NK-92 treated with Interleukin-12 subunit alpha and Interleukin-12 subunit beta, amount 100 ng/mL, for 24 hours (cell line): ENCODE measurements at places on chromosomes 5 and 9.

- no peak for DNase-seq
Measured at GRCh38 chr5:177310757-177311391, 824 bp downstream of the MXD3 start.

- no peak for DNase-seq
Measured at GRCh38 chr5:80591352-80591751, 21.3 kb upstream of the ANKRD34B start.

GRCh38 chr5:120405923-120406322 is 58.2 kb upstream of the PRR16 start:
- no peak for DNase-seq

- no peak for DNase-seq
Measured at GRCh38 chr5:76445830-76446229, 42.7 kb downstream of the IQGAP2 start.

DNA sequence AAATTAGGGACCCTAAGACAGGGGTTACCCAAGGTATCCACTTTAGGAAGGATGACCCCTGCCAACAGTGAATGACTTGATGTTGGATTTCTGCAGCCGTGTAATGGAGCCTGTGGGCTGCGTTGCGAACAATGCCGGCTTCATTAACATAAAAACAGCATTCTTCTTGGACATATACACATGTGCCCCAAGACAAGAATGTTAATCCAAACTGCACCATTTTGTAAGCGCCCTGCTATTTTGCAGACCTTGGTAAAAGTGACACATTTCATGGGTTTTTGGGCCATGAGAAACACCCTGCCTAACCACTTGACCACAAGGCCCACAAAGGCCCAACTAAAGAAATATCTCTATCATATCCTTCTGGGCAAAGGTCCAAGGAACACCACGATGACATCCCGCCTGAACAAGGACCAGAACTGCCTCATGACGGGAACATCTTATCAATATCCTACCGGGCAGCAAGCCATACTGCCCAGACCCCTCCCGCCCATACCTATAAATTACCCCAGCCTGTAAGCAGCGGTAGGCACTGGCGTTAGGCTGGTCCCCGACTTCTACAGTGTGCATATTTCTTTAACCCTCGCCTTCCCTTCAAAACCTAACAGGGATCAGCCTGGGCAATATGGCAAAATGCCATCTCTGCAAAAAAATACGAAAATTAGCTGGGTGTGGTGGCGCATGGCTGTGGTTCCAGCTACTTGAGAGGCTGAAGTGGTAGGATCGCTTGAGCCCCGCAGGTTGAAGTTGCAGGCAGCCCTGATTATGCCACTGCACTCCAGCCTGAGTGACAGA is 9.7 kb upstream of the PDCD1LG2 start:
- no peak for DNase-seq

DNA sequence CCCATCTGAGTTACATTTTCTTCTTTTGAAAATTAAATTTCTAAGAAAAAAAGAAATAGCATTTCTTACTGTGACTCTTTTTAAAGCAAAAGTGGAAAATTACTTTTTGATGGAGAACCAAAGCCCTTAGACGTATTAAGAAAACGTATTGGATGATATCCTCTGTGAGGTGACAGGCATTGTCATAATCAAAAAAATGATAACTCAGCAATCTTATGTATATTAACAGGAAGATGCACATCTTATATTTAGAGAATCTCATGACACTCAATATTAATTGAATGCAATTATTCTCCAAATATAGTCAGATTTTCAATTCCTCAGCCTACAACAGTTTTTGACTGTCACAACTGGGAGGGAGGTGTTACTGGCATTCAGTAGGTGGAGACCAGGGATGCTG is 25.1 kb downstream of the FGF10 start:
- DNase-seq = no peak

DNA sequence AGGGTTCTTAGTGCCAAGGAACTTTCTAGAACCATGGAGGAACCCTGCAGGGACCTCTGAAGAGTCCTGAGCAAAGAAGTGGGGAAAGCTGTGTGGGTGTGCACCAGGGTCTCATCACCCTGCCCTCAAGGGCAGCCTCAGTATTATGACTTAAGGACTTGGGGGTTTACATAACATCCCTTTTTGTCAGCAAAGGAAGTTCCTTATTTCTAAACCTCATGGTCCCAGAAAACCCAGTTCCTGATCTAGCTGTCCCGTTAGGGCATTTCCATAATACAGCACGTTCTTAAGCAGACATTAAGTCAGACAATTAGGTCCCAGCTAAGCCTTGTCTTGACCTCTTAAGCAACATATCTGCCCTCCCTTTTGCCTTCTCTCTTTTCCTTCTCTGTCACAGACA is 57.3 kb downstream of the DAPK1 start:
- DNase-seq = no peak

- no peak for DNase-seq
Measured at GRCh38 chr9:1490341-1491232, 440.4 kb downstream of the DMRT2 start.

- DNase-seq = no peak
Measured at GRCh38 chr9:136645903-136646754, 16.6 kb upstream of the EGFL7 start.

- no peak for DNase-seq
Measured at GRCh38 chr5:81393430-81393782, 528 bp downstream of the ACOT12 start.
